ENCODE measurements at places on chromosomes 1 and 21.

- DNase-seq = no peak
Measured at GRCh38 chr1:15262706-15263105, 15.7 kb downstream of the FHAD1 start.

DNA sequence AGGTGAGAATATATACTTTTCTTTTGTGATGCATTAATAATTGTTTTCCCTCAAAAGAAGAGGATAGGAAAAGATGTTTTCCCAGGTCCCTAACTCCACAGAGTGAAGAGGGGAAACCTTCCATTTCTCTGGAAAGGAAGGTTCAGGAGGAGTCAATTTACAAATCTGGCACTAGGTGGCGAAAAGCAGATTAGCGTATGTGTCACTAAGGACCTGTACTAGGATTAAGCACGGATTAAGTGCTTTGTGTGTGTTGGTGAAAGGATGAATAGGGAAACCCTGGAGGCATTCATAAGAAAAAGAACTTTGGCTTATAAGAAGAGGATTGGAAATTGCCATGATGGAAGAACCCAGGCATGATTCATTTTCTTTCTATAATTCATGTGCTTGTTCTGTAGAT, 410.1 kb upstream of the PLXNA2 start:
- peak; percentile 13 for DNase-seq

- no peak for DNase-seq
Measured at GRCh38 chr1:17926906-17927305, 171.8 kb downstream of the ACTL8 start.

- DNase-seq = no peak
Measured at GRCh38 chr1:168221275-168221674, 4.5 kb upstream of the SFT2D2 start.

DNA sequence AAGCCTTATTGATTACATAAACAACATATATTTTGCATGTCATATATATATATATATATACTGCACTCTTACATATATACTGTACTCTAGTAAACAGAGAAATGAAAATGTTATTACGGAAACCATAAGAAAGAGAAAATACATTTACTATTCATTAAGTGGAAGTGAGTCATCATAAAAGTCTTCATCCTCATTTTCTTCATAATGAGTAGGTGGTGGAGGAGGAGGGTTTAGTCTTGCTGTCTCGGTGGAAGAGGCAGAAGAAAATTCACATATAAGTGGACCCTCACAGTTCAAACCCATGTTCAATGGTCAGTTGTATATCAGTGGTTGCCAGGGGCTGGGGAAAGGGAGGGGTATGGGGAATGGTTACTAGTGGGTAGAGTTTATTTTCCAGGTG, 8.0 kb upstream of the IFNLR1 start:
- DNase-seq = no peak

DNA sequence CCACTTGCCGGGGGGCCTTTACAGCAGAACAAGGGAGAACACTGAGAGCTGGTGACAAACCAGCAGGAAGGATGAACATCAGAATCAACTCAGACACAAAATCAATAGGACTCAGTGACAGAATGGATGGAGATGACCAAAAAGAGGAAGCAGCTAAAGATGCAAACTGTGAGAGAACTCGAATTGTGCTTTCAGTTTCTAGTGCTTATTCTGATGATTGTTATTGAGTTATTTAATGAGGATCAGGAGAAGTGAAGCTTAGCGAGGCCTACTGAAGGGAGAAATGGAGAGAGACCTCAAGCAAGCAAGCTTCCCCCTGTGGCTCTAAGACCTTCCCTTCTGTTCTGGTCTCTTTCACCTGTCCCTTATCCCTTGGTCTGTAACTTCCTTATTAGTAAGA, 30.3 kb upstream of the TMEM125 start:
- DNase-seq = peak; percentile 85

DNA sequence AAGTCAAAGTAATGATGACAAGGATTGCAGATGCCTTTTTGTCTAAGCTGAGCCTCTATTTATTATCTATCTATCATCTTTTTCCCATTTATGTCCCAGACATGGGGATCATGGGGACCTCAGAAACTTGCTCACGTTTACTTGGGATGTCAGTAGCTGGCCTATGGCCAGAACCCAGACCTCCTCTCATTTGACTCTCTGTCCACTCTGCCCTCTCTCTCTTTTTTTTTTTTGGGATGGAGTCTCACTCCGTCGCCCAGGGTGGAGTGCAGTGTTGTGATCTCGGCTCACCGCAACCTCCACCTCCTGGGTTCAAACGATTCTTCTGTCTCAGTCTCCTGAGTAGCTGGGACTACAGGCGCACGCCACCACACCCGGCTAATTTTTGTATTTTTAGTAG, 3.7 kb upstream of the ID3 start:
- DNase-seq = no peak

- DNase-seq = no peak
Measured at GRCh38 chr1:228308085-228308601, 98.5 kb downstream of the TRIM11 start.

DNA sequence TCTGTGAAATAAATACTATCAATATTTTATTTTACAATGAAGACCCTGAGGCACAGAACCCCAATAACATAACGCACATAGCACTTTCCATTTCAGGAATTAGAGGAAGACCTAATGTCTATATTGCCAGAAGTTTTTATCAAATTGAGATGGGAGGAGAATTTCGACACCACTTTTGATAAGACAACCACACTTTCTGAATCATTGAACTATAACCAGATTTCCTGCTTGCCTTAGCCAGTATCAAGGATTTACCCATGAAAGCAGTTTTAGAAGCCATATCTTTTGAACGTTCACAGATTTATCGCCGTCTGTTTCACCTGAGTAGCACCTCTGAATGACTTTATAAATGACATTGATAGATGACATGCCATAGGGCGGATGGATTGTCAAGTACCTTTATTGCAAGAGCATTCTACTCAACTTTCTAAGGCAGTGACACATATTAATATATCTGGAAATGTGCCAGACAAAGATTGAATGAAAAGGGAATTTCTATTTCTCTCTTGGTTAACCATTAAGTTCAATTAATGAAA, 768.4 kb downstream of the LTN1 start:
- DNase-seq = no peak

- DNase-seq = no peak
Measured at GRCh38 chr1:64440183-64440826, 29.6 kb upstream of the CACHD1 start.

GRCh38 chr21:45536301-45537081, 5.7 kb downstream of the SLC19A1 start:
- DNase-seq = no peak

DNA sequence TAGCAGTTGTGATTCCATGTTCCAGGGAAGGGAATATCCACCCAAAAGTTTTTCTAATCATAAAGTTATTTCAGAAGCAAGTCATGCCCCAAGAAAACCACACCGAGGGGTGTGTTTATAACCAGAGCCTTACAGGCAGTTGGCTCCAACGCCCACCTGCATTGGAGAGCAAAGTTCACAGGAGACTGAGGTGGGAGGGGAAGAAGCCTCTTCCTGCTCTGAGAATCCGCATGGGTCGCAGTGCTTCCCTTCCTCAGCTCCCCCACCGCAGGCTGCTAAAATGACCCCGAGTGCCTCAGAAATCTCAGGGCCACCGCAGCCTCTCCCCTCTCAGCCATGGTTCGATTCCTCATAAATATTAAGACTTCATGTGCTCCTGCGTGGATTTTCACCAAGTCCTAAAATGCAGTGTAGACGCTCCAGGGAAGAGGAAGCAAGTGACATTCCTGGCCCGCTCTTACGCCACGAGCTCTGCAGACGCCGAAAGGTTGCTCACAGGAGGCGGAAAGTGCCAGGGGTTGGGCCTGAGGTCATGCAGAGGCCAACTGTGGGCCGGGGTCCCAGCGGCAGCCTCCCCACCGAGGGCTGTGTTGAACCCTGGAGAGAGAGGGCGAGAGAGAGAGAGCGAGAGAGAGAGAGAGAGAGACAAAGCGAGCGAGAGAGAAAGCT, 13.4 kb upstream of the SPSB1 start:
- no peak for DNase-seq

- DNase-seq = no peak
Measured at GRCh38 chr1:34192621-34193020, 15.9 kb downstream of the C1orf94 start.

- no peak for DNase-seq
Measured at GRCh38 chr21:35796844-35797243, 263.5 kb downstream of the SETD4 start.

GRCh38 chr1:47351305-47351704, 17.7 kb downstream of the CMPK1 start:
- DNase-seq = no peak

GRCh38 chr1:72442262-72442661, 159.9 kb upstream of the NEGR1 start:
- no peak for DNase-seq

DNA sequence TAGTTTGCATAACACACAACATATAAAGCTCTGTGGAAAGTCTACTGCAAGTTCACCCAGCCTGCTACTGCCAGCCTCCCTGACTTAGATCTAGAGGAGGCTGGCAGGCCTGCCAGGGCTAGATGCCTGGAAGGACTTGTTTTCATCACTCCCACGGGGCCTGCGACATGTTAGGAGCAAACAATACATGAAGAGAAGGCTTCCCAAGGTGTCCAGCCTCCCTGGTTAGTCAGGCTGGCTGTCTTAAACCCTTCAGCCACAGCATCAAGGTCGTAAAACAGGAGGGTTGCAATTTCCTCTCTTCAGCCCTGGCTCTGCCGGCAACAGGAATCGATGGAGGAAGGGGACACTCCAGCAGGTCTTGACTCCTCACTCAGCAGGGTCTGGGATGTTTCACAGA, 104.5 kb downstream of the NGF start:
- DNase-seq = no peak

DNA sequence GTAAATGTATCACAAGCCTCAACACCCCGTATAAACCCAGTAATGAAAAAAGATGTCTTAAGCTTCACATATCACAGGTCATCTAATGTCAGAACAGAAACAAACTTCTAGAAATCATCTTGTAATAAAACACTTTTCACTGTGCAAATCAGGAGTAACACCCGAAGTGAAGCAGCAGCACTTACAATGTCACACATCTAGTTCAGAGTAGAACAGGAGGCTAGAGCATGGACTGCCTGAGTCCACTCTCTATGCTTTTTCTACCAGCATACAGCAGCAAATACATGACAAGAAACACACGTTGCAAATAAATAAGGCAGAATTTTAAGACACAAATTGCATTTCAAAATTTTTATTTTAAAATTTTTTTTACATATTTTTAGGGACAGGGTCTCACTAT, 57.2 kb downstream of the AKT3 start:
- DNase-seq = no peak

GRCh38 chr1:227924168-227924832, 23.4 kb downstream of the WNT9A start:
- DNase-seq = no peak

GRCh38 chr1:24572301-24572700, 16.4 kb downstream of the NCMAP start:
- DNase-seq = no peak

DNA sequence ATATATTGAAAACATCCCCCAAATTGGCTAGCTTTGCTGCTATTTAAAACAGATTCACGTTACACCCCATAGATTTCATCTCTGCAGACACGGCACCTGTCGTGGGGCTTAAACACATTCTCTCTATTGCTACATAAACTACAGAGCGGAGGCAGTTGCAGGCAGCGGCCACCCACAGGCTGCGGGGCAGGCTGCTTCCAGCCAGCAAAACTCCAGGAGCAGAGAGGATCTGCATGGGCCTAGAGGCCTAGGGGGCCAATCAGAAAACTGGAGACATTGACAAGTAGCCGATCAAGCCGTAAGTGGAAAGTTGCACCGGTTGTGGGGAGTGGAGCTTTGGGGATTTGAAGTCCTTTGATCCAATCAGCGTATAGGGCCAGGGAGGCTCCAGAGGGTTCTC, 129.0 kb upstream of the KLHDC7A start:
- DNase-seq = no peak

DNA sequence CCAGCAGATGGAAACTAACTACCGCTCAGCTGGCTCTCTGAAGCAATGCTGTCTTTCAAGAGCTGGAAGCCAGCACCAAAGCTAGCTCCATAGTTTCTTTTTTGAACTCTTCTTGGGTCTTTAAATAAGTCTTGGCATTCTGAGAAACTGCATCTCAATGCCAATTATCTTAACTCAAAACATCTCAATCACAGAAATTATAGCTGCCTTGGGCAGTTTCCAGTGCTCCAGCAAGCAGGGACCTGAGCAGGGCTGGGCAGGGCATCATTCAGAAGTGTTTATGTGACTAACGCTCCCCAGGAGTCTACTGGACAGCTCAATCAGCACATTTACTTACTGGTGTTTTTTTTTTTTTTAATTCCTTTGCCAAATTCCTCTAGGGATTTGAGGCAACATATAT, 18.3 kb upstream of the PADI4 start:
- DNase-seq = no peak

DNA sequence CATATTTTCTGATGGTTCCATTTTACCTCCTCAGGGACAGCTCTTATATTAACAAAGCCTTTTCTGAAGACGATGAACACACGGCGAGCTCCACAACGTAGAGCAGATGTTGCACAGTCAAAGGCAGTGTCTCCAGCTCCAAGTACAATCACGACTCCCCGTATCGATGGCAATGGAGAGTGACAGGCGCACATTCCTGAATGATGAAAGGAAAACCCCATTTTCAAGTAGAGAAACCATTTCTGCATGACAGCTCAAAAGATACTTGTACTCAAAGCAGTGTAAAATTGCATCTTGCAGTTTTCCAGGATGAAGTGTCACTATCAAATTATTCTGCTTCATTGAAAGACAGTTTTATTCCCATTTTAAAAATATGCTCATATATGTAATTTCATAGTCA, 327.6 kb downstream of the DPYD start:
- DNase-seq = no peak

DNA sequence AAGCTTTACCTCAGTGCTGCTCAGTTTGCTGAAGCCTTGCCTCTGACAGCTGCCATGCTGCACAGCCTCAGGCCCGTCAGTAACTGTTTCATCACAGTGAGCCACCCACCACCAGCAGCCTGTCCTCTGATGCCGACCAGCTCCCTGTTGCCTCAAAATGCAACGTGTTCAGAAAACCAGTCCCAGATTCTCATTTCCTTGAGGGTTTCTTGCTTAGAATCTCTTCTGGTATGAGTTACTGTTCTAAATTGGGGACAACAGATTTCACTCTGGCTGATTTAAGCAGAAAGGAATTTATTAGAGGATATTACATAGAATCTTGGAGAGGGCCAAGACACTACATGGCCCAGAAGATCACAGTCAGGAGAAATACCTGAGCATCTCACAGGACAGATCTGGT, 11.0 kb downstream of the UBL4B start:
- no peak for DNase-seq

GRCh38 chr21:41836166-41837015, 42.8 kb downstream of the PRDM15 start:
- DNase-seq = no peak

GRCh38 chr1:3097861-3098260, 28.9 kb downstream of the PRDM16 start:
- DNase-seq = no peak

DNA sequence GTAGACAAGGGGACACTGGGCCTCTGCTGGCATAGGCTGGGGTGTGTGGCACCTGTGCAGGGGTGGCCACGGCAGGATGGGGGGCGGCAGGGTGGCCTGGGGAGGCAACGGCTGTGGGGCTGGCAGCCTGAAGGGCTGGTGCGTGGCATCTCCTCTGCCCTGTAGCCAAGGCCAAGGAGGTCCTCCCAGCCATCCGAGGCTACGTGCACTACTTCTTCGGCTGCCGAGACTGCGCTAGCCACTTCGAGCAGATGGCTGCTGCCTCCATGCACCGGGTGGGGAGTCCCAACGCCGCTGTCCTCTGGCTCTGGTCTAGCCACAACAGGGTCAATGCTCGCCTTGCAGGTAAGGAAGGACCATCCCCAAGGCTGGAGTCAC, 36.0 kb upstream of the LHX4 start:
- DNase-seq = no peak

- no peak for DNase-seq
Measured at GRCh38 chr1:164561472-164561871, 2.5 kb downstream of the PBX1 start.
